ENCODE measurements at places on chromosomes 6 and 20. TPM values are rescaled to one million over a fixed set of nuclear protein-coding genes. Genes with fewer than 3 reads are reported as not detected.

PLN gene
- 10.6 TPM for total RNA-seq

PRPH2 gene
- total RNA-seq, result 2.4 TPM

IRF4 gene
- total RNA-seq, result 4.7 TPM

TCF15 gene
- total RNA-seq, result 2.1 TPM

TREM1 gene
- total RNA-seq, result 9.8 TPM

GNAS gene
- 617 TPM for total RNA-seq
